ENCODE measurements at places on chromosomes 12 and 14. TPM values are rescaled to one million over a fixed set of nuclear protein-coding genes. Genes with fewer than 3 reads are reported as not detected.
A peak's percentile ranks its signal among the peaks of the same experiment; 100 is the strongest.

GRCh38 chr14:59926534-59926933 is 6.6 kb downstream of the LRRC9 start:
- no peak for DNase-seq

The GPRC5D gene
- not detected for total RNA-seq

GRCh38 chr12:76108356-76108755 is 23.9 kb upstream of the NAP1L1 start:
- no peak for DNase-seq

The CMAS gene
- 13.7 TPM for total RNA-seq

- DNase-seq: no peak
Measured at GRCh38 chr12:53300187-53300586, 692 bp downstream of the MYG1 start.

The TMEM119 gene
- 251 TPM for total RNA-seq

The CCDC198 gene
- total RNA-seq: not detected

- DNase-seq: no peak
Measured at GRCh38 chr12:52097045-52097666, 17.7 kb downstream of the SMIM41 start.

DNA sequence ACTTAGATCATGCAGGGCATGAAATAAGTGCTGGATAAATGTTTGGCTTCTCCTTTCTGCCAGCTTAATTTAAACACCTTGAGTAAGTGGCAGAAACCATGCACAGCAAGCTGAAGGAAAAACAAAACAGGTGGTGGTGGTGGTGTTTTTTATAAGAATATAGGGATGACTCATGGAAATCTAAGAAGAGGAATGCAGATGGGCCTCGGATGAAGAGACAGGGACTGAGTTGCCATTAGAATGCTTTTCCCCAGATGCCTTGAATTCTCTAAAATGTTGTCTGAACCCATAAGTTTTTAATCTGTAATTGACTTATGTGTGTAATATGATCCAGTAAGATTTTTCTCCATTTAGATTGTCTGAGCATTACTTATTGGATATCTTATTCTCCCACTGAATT is 93.1 kb upstream of the ZDHHC17 start:
- no peak for DNase-seq

DNA sequence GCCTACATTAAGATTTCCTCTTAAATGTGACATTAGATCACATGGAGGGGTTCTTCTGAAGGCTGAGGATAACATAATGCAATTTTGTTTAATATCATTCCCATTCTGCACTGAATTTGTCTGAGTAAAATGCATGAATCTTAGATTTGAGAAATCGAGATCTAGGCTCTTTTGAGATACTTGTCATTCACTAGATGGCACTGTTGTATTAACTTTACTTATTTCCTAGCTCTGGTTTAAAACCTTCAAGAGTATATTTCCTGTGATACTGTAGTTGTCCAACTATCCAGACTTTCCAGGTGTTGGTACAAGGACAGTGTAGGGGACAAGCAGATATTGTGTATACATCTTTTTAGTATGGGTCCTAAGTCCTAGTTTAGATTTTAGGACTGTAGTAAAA is 91.7 kb upstream of the SEL1L start:
- DNase-seq: no peak

GRCh38 chr12:3255057-3255456 is 177.9 kb downstream of the TSPAN9 start:
- DNase-seq: no peak

DNA sequence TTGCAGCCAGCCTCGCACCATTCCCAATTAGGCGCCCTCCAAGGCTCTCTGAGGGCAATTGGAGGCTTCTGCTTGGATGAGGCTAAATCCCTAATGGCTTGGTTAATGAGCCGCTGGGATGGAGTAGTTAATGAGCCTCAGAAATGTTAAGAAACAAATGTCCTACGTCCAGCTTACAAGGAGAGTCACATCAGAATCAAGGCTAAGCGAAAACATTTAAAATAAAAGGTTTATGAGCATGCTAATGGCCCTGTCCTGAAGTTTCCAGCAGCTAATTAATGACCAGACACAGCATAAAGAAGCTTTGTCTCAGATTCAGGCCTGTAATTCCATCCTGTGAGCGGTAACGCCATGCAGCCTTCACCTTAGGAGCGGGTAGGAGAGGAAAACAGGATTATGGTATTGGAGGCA is 200.7 kb upstream of the BCL2L14 start:
- DNase-seq: no peak

GRCh38 chr14:76194327-76194726 is 42.6 kb downstream of the GPATCH2L start:
- no peak for DNase-seq

DNA sequence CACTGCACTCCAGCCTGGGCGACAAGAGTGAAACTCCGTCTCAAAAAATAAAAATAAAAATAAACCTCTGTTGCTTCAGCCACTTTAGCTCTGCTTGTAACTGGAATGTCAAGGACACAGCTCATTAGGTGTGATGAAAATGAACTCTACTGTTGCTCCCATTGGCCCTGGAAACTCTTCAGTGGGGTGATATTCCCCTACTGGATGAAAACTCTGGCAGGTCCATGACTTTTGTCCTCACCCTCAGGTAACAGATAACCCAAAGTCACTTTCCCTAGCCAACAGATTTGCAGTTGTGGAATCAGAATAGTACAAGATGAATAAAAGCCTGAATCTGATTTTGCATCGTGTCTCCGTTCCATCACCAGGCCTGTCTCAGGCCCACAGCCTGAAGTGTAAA is 92.1 kb upstream of the CEP83 start:
- DNase-seq: no peak

GRCh38 chr12:65496617-65497016 is 218.1 kb downstream of the MSRB3 start:
- DNase-seq: no peak

DNA sequence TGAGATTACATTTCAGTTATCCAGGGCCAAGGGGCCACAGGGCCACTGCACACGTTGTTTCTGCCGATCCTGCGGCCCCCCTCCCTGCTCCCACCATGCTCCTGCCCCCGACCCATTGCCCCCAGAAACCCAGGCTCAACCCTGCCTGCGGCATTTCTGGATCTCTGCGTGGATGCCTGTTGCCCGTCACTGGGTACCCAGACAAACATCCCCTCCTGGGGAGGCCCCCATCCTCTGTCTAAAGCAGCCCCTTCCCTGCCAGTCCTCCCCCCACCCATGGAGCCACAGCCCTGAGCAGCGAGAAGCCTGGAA is 326.4 kb upstream of the SFSWAP start:
- no peak for DNase-seq

DNA sequence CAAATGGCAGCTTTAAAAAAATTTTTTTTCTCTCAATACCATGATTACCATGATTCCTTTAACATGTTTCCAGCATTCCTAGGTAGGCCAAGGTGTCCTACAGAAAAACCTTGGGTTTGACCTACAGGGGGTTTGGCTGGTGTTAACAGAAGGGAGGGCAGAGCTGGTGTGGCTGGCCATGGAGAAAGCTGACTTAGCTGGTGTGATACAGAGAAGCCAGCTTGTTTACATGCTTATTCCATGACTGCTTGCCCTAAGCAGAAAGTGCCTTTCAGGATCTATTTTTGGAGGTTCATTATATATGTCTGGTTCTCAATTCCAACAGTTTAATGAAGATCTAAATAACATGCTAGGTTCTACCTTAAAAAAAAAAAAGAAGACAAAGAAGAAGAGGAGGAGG is 68.6 kb downstream of the EEA1 start:
- no peak for DNase-seq

- DNase-seq: no peak
Measured at GRCh38 chr12:10365696-10366405, 24.0 kb downstream of the KLRK1 start.

DNA sequence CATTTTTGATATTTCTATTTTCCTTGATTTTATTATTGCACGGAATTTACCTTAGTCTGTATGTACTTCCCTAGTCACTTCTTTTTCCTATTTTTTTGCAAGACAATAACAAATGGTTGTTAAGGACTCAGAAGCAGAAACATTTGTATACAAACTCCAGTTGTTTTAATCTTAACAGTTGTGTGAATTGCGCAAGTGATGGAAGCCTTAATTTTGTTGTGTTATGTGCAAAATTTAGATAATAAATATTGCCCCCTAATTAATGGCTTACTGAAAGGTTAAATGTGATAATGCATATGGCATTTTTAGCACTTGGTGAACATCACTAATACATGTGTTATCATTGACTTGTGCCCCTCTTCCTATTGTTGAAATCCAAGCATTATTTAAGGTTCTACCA is 82.0 kb downstream of the MGAT4C start:
- no peak for DNase-seq

GRCh38 chr14:90450667-90451066 is 53.8 kb downstream of the CALM1 start:
- DNase-seq: no peak

The PLBD2 gene
- total RNA-seq: 55.1 TPM

The SERPINA1 gene
- total RNA-seq: 34.3 TPM

DNA sequence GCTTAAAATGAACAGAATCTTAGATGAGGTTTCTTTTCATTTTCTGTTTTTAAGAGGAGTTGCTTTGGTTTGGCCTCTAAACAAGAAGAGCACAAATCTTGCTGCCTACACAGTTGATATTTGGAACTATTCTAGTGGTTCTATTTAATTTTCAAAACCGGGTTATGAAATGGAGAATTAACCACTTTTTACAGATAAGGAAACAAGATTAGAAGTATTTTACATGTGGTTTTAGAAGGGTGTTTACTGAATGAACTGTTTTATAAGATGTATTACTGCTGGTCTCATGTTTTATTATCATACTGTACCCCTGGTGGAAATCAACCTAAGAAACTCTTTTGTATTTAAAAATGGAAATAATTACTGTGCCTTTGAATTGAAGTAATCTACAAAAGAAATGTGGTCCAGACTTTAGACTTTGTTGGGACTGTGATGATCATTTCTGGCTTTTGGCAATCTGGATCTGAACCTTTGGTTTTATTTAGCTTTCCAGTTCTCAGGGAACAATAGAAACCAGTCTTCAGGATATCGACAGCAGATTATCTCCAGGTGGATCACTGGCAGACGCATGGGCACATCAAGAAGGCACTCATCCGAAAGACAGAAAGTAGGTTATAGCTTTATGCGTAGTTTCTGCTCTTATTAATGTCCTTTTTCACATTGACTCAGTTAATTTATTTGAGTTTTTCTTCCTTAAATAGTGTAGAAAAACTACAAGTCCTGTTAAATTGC is 43.2 kb downstream of the TBK1 start:
- DNase-seq: no peak

DNA sequence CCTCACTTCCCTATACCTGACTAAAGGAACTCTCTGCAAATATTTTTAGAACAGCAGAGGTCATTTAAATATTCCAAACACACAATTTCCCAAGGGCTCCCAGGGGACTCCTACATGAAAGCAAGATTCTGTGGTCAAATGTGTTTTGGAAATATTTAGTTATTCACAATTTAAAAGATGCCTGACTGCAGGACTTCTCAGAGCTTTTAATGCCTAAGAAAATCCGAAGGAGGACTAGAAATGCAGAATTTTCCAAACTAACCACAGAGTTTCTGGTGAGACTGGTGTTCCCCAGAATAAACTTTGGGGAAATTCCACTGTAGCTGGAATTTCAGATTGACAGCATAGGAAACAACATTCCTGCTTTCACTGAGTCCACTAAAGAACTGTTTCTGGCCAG is 84.8 kb upstream of the MAP1LC3B2 start:
- no peak for DNase-seq

- no peak for DNase-seq
Measured at GRCh38 chr12:62865065-62865464, 69.9 kb downstream of the PPM1H start.

DNA sequence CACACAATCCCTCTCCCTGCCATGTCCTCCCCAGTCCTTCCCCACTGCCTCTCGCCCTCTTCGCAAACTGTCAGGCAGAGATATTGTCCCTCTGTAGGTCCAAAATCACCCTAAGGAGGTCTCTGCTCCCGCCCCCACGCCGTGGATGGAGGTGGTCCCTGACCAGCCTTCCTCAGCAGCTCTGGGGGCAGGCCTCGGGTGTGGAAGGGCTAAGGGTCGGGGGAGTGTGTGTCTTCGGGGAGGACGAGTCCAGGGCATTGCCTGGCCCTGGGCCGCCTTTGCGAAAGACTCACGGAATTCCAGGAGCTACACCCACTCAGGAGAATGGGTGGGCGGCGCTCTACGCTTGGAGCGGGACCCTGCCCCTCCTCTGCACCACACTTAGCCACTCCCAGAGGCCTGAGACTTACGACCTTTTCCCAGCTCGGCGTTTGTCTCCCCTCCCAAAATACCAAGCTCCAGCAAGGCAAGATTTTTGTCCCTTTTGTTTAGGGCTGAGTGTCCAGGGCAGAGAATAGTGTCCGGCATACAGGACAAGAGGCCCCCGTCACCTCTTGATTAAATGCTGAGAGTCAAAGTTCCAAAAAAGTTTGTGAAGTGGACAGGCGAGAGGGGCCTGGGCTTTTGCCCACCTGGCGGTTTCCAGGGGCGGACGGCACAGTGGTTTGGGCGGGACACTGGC is 881 bp downstream of the PYGL start:
- peak; percentile 88 for DNase-seq

DNA sequence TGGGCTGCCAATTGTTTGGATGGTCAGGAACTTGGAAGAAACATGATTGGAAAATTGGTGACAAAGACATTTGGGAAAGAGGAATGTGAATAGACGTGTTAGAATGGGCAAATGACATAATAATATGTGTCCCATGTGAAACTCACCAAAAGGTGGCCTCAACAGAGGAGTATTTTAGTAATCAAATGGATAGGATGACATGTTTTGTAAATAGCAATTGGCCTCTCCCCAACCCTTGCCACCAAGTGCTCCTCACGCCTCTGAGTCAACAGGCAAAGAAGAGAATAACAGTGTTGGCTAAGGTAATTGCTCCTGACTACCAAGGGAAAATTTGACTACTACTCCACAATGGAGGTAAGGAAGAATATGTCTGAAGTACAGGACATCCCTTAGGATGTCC is 81.4 kb downstream of the ATXN7L3B start:
- DNase-seq: no peak

GRCh38 chr14:69105326-69105725 is 47.6 kb downstream of the DCAF5 start:
- DNase-seq: no peak

DNA sequence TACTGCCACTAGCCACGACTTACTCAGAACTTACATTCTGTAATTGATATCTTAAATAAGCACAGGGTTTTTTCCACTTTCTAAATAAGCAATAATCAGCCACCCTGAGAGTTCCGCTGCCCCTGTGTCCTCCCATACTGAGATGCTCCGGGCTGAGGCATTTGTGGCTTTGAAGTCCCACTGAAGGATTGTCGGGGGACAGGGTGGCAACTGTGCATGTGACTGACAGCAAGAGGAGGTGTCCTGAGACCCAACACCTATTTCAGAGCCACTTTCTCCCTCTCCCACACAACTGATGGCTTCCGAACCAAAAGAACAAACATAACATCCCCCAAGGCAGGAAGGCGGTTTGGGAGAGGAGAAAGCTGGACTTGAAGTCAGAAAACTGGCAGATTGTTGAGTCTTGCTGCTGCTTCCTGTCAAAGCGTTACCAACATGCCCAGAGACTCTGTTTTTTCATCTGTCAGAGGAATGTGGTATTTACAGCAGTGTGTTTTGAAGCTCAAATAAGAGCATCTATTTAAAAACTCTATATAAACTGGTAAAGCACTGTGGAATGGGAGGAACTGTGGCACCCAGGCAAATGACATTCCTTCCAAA is 157.9 kb upstream of the FKBP4 start:
- no peak for DNase-seq

- DNase-seq: no peak
Measured at GRCh38 chr14:77786148-77786547, 13.8 kb upstream of the ADCK1 start.

- DNase-seq: no peak
Measured at GRCh38 chr12:62625228-62625627, 158.6 kb downstream of the MON2 start.

GRCh38 chr12:100427078-100427477 is 46.6 kb upstream of the NR1H4 start:
- DNase-seq: no peak
